ENCODE measurements at places on chromosomes 12 and 14.

- no peak for DNase-seq
Measured at GRCh38 chr12:114248527-114248926, 157.4 kb downstream of the TBX5 start.

DNA sequence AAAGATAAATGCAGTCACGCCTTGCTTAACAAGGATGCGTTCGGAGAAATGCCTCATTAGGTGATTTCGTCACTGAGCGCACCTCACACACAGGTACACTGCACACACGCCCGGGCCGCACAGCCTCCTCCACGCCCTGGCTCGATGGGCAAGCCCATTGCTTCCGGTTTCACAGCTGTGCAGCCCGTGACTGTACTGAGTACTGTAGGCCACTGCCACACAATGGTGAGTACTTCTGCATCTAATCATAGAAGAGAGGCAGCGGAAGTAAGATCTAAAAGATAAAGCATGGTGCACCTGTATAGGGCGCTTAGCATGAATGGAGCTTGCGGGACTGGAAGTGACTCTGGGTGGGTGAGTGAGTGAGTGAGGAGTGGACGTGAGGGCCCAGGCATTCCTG, 4.3 kb downstream of the RIMBP2 start:
- no peak for DNase-seq

- DNase-seq: no peak
Measured at GRCh38 chr14:94342334-94342934, 19.3 kb upstream of the SERPINA6 start.

DNA sequence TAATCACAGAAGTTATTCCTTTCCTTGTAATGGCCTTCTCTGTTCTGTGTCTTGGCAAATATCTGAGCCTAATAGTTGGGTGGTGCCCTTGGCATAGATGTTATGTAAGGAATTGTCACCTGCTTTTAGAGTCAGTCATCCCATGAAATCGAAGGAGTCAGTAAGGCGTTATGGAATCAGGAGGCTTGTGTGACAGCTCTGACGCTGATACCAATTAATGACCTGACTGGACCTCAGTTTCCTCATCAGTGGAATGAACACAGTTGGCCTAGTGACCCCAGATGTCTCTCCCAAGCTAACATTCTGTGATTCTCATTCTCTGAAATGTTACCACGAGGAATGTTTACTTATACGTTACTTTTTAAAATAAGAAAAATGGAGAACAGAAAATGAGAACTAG, 32.1 kb downstream of the TXNRD1 start:
- no peak for DNase-seq

- no peak for DNase-seq
Measured at GRCh38 chr14:69263364-69263763, 3.4 kb downstream of the GALNT16 start.

GRCh38 chr12:72432037-72432604, 160.0 kb downstream of the TRHDE start:
- no peak for DNase-seq

DNA sequence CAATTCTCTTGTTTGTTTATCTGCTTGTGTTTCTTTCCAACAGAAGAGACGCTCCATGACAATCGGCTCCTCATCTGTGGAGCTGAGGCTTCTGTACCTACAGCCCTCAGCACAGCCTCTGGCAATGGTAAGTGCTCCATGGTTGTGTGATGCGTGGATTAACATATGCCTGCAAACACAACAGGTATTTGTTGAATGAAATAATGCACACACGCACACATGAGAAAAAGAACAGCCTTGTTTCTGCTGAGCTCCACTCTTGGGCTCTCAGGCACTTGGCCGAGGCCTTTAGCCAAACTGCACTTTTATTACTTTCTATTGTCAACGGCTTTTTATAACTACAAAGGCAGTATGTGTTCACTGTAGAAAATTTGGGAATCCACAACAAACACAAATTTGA, 120.4 kb upstream of the TMCC3 start:
- DNase-seq: no peak

GRCh38 chr12:95446506-95446900, 27.4 kb upstream of the METAP2 start:
- no peak for DNase-seq

GRCh38 chr12:7042842-7043241, 17.7 kb upstream of the C1S start:
- DNase-seq: no peak

DNA sequence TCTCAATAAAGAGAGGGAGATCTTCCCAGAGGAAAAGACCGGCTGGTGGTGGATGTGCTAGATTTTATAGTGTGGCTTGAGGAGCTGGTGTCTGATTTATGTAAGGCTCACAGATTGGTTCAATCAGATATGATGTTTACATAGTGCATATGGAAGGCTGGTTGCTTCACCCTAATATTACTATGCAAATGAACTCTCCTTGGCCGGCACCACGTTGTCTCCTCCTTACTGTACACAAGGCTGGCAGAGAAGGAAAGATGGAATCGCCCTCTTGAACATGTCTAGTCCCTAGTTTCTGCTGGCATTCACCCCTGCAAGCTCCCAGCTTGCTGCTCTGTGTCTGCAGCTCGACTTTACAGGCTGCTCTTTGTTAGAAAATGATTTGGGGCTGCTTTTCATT, 8.9 kb downstream of the FAM186A start:
- DNase-seq: no peak

- no peak for DNase-seq
Measured at GRCh38 chr12:90621927-90622326, 333.0 kb downstream of the CCER1 start.

GRCh38 chr14:32203928-32204357, 874 bp upstream of the RNU6-8 start:
- peak; percentile 17 for DNase-seq

DNA sequence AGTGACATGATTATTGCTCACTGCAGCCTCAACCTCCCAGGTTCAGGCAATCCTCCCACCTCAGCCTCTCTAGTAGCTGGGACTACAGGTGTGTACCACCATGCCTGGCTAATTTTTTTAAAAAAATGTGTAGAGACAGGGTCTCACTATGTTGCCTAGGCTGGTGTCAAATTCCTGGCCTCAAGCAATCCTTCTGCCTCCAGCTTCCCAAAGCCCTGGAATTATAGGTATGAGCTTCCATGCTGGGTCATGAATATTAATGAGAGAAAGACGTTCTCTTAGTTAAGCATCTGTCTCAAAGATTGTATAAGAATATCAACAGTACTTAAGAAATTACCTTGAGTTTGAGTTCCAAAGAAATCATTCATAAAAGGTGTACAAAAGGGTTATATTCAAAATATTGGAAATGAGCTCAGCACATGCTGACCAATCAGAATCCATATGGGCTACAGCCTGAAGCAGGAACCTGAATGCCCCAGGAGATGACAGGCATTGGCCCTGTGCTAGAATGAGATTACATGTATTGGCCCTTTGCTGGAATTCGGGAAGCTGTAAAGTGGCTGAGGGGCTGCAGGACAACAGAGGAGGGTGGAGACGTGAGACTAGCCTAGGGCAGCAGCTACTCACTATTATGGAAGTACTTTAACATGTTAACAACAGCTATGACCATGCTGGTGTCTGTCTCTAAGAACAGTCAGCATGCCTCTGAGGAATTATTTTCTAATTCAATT, 157.0 kb upstream of the CPNE8 start:
- no peak for DNase-seq

DNA sequence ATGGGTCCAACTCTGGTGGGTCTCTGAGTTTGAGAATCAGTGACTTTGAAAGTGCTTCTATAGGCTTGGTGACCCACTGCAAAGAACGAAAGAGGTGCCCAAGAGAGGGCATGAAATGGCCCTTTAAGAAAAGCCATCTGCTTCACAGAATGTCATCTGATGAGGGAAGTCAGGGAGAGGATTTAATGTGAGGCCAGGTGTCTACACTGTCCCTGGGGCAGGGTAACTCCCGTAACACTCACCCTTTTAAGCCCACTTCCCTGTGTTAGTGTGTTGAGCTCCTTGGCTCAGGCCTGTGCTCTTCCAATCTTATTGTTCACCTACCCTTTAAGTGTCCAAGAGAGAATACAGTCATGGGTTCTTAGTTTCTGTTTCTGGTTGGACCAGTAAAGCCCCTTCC, 16.4 kb upstream of the SRSF5 start:
- DNase-seq: no peak

GRCh38 chr12:91037276-91037675, 20.5 kb downstream of the KERA start:
- no peak for DNase-seq

- DNase-seq: no peak
Measured at GRCh38 chr14:61387076-61387475, 65.7 kb downstream of the PRKCH start.

- DNase-seq: no peak
Measured at GRCh38 chr12:29797565-29798355, 14.0 kb upstream of the TMTC1 start.

GRCh38 chr12:91250273-91250665, 67.7 kb upstream of the DCN start:
- DNase-seq: no peak

GRCh38 chr12:94206886-94207285, 58.5 kb downstream of the PLXNC1 start:
- no peak for DNase-seq

DNA sequence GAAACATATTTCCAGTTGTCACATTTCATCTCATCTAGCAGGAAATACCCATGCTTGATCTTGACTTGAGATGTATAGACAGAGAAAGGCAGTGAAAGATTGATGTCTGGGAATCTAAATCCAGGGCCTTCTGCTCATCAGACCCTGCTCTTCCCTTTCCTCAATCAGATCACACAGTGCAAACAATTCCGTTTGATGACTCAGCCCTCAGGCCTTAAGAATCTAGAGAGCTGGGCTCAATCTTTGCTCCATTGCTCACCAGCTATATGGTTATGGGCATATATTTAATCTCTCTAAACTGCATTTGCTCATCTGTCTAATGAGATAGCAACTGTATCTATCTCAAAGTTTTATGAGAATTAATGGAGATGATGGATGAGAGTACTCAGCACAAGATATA, 201.8 kb upstream of the CCDC196 start:
- no peak for DNase-seq

DNA sequence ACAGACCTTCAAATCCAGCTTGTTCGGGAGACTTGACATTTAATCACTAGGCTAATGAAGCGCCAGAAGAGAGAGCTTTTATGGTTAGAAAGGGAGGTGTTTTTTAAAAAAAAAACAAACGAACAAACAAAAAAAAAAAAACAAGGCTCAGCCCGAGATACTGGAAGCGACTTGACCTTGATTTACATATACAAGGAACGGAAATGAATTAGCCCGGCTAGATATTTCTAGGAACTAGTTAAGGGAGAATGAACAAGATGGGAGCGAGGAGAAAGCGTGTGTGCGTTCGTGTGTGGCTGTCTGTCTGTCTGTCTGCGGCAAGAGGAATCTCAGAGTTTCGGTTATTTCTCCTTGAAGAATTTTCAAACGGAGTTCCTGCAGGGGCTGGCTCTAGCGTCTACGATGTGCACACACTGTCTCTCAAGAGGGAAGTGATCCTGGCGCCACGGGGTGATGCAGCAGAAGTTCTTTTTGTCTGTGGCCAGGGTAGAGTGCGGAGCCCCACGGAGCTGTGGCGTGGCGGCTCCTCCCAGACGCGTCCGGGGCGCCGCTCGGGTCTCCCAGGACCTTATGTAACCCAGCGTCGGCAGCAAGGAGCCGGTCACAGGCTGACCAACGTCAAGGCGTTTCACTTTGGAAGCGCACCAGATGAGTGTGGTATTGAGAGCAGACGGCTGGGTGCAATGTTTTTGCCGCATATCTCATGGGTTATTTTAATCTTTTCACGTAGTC, 18.8 kb downstream of the SOCS2 start:
- peak; percentile 17 for DNase-seq

- no peak for DNase-seq
Measured at GRCh38 chr14:50319721-50320120, 7.6 kb downstream of the DMAC2L start.

- no peak for DNase-seq
Measured at GRCh38 chr12:3718100-3718499, 34.8 kb downstream of the CRACR2A start.

DNA sequence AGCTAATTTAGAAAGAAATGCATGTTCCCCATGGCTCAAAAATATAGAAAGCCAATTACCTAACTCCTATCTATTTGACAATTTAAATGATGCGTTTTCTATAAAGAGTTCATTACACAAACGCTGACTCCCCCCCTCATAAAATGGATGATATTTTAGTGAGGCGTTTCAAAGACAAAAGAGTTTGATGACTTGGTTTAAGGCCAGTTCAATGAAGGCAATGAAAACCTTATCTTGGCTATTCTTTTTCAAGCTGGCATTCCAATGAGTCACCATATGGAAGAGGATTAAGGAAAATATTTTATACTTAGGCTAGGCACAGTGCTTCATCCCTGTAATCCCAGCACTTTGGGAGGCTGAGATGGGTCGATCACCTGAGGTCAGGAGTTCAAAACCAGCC, 62.7 kb downstream of the HMGA2 start:
- DNase-seq: no peak

DNA sequence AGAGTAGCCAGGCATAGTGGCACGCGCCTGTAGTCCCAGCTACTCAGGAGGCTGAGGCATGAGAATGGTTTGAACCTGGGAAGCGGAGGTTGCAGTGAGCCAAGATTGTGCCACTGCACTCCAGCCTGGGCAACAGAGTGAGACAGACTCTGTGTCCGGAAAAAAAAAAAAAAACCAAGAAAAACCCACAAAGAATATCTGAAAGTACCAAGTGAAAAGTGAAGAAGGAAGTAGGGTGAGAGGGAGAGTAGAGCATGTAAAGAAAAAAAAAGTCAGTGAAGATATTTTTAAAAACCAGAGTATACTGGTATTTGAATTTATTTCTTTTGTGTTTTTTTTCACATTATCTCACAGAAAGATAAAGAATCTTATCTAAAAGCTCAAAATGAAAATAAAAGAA, 43.3 kb upstream of the ISM2 start:
- no peak for DNase-seq

GRCh38 chr14:53517270-53517960, 364.3 kb upstream of the DDHD1 start:
- DNase-seq: no peak

- no peak for DNase-seq
Measured at GRCh38 chr12:131007031-131007739, 53.5 kb downstream of the ADGRD1 start.

GRCh38 chr12:132316497-132317232, 12.7 kb downstream of the GALNT9 start:
- no peak for DNase-seq

DNA sequence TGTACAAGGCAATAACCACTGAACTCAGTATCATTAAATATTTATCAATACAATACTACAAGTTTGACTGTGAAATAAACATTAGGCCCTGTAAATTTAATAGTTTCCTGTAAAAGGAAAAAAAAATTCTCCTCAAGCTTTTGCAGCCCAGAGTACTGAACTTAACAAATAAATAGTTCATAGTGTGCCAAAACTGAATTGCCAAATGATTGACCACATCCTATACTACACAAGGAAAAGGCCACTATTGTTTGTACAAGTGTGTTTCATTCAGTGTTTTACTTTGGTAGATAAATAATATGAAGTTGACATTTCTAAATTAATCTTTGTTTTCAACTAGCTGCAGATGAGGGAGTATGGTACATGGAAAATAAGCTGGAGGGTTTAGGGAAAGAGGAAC, 379.6 kb downstream of the FLRT2 start:
- no peak for DNase-seq

Measured in CD4-positive, alpha-beta T cell treated with Interleukin-6 at 100 ng/mL for 8 hours (primary cell).